ENCODE measurements at places on chromosomes 12 and 14. TPM values are rescaled to one million over a fixed set of nuclear protein-coding genes. Genes with fewer than 3 reads are reported as not detected.

STAT2 gene
- 27.2 TPM for polyA plus RNA-seq

KRT75 gene
- not detected for polyA plus RNA-seq

AQP6 gene
- polyA plus RNA-seq: 74.1 TPM

RFLNA gene
- polyA plus RNA-seq: 0.82 TPM

KRT73 gene
- polyA plus RNA-seq: not detected

KRT71 gene
- not detected for polyA plus RNA-seq

All from kidney (tissue), 22 donors.